Muscle of leg (tissue), 16 donors: ENCODE measurements at places on chromosomes 2 and 18. TPM values are rescaled to one million over a fixed set of nuclear protein-coding genes. Genes with fewer than 3 reads are reported as not detected.

The DSC2 gene
- total RNA-seq, result 3.5 TPM

The C2orf78 gene
- not detected for total RNA-seq

The ATP5F1A gene
- total RNA-seq, result 597 TPM

DNA sequence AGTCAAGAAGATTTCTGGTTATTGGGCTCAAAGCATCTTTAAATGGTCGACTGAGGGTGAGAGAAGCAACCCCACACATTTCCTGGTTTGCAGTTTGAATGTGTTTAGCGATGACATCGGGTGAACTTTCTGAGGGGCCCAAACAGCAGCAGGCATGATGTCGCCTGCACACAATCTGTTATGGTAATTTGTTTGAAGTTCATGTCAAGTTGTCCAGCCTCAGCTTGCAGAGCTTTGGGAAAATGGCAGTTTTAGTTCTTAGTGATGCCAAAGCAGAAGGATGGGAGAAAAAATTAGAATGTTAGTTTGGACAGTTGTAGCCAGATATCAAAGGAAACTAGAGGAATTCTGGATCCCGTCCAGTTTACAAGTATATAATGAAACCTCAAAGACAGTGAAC is 284.6 kb downstream of the MBD5 start:
- H3K36me3 ChIP-seq, result no peaks in the 10 kb centered on the region

- H3K36me3 ChIP-seq, result no peaks in the 10 kb centered on the region
- peak; percentile 32 for DNase-seq
- H3K27ac ChIP-seq, result no peak overlapping the region
- no peak overlapping the region for H3K4me3 ChIP-seq
- no peaks in the 10 kb centered on the region for H3K4me1 ChIP-seq
- no peaks in the 10 kb centered on the region for H3K27me3 ChIP-seq
These were observed 18.8 kb upstream of the FN1 start for GRCh38 chr2:215454519-215455246.

GRCh38 chr2:161998857-161999256 is 75.2 kb downstream of the DPP4 start:
- no peak overlapping the region for H3K27ac ChIP-seq
- no peaks in the 10 kb centered on the region for H3K27me3 ChIP-seq

GRCh38 chr2:80168801-80169200 is 135.8 kb downstream of the LRRTM1 start:
- DNase-seq, result no peak
- H3K27ac ChIP-seq, result no peak overlapping the region
- H3K27me3 ChIP-seq, result no peaks in the 10 kb centered on the region
- H3K4me1 ChIP-seq, result no peaks in the 10 kb centered on the region
- no peaks in the 10 kb centered on the region for H3K36me3 ChIP-seq

GRCh38 chr2:9212661-9213411 is 6.2 kb downstream of the ASAP2 start:
- no peak for DNase-seq
- H3K4me3 ChIP-seq, result no peak overlapping the region
- peak overlapping the region; percentile 22 for H3K27ac ChIP-seq
- no peaks in the 10 kb centered on the region for H3K36me3 ChIP-seq

GRCh38 chr2:171522788-171523087 is 464 bp downstream of the CYBRD1 start:
- DNase-seq, result peak; percentile 73
- H3K27ac ChIP-seq, result peak overlapping the region; percentile 92
- H3K4me3 ChIP-seq, result peak overlapping the region; percentile 90
- no peaks in the 10 kb centered on the region for H3K36me3 ChIP-seq
- peaks cover 2% of the 10 kb centered on the region for H3K27me3 ChIP-seq
